PC-3 (cell line): ENCODE measurements at places on chromosomes 5 and 9. TPM values are rescaled to one million over a fixed set of nuclear protein-coding genes. Genes with fewer than 3 reads are reported as not detected.

- H3K27ac ChIP-seq, result peak overlapping the region; percentile 85
- peak; percentile 69 for DNase-seq
- peak overlapping the region; percentile 13; the same call in 1 of the 2 replicates for H3K4me3 ChIP-seq
- peaks cover 75% of the 10 kb centered on the region for H3K4me1 ChIP-seq
- H3K36me3 ChIP-seq, result peaks cover 15% of the 10 kb centered on the region; the same call in 1 of the 2 replicates
- H3K27me3 ChIP-seq, result no peaks in the 10 kb centered on the region
These were observed 26.4 kb downstream of the JADE2 start for GRCh38 chr5:134551901-134552300.

- H3K36me3 ChIP-seq, result no peaks in the 10 kb centered on the region
- H3K4me1 ChIP-seq, result no peaks in the 10 kb centered on the region
- no peak overlapping the region for H3K27ac ChIP-seq
- H3K4me3 ChIP-seq, result no peak overlapping the region
- no peaks in the 10 kb centered on the region for H3K27me3 ChIP-seq
- DNase-seq, result no peak
These were observed 208.4 kb upstream of the TBCA start for GRCh38 chr5:77984587-77984986.

DNA sequence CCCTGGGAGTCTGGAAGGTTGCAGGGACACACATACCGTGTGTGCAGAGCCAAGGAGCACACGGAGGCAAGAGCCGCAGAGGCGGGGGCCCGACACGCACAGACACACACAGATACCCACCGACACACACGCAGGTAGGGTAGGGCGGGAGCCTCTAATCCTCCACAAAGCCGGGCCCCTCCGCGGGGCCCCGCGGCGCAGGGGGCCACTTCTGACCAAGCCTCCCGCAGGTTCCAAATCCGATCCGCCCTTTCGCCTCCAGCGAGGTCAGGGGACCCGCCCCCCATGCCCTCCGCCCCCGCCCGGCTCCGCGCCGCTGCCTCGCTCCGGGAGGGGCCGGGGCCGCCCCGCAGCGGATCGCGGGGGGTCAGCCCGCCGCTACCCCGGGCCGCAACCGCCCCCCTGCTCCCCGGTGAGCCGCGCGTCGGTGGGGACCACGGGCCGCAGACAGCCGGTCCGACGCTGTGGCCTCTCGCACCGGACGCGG lies 1.4 kb upstream of the LMX1B start:
- H3K27me3 ChIP-seq, result peaks cover 35% of the 10 kb centered on the region
- no peak overlapping the region for H3K27ac ChIP-seq

DNA sequence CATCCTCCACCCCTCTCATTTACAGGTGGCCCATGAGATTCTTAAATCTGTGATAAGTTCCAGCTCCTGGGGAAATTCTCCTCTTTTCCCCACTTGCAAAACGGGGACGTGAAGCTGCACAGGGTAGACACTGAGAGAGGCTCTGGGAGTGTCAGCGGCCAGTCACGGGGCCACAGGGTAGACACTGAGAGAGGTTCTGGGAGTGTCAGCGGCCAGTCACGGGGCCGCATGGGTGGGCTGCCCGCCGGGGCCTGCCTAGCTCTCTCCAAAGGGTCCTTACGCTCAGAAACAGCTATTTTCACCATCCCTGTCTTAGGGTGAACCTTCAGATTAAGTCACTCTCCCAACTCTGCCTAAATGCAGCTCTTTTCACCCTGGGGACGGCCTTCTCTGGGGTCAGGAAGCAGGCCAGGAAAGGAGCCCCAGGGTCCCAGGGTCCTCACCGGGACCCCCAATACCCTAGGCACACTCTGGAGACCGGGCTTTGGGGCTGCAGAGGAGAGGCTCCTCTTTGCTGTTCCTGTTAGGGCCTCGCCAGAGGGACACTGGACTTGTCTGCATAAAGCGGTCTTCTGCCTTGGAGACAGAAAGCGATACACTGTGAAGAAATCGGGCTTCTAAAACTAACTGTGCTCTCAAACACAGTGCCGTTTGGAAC lies 1.5 kb downstream of the FAM78A start:
- peaks cover 9% of the 10 kb centered on the region for H3K27me3 ChIP-seq
- no peak overlapping the region for H3K4me3 ChIP-seq
- H3K4me1 ChIP-seq, result no peaks in the 10 kb centered on the region
- H3K27ac ChIP-seq, result no peak overlapping the region

GRCh38 chr5:142915813-142916424 lies 145.7 kb downstream of the ARHGAP26 start:
- peaks cover 11% of the 10 kb centered on the region; the same call in 1 of the 2 replicates for H3K4me1 ChIP-seq
- H3K4me3 ChIP-seq, result no peak overlapping the region
- peak; percentile 63 for DNase-seq
- H3K36me3 ChIP-seq, result peaks cover 7% of the 10 kb centered on the region; the same call in 1 of the 2 replicates
- H3K27me3 ChIP-seq, result no peaks in the 10 kb centered on the region

DNA sequence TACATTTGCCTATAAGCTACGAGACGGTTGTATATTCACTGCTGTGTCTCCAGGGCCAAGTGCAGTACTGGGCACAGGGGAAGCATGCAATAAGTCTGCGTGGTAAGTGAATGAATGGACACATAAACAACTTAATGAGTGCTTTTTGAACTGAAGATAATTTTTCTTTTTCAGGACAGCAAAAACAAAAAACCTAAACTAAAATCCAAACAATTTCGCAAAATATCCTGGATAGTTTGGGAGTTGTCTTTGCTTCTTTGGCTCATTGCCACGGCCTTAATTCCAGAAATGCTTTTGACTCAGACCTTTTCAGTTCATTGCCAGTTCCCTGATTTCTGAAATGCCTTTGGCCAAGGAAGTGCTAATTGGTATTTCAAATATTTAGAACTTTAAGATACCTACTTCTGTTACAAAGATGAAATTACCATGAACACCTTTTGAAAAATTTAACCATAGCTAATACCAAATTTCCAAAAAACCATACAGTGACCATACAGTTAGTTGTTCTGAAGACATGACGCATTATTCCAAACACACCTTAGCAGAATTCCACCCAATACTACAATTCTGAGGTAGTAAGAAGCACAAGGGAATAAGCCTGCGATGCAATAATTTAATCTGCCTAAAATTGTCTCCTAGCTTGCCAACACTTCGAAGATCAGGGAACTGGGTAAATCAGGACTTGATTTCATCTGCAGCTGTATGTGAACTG lies 42.8 kb downstream of the TEK start:
- H3K4me3 ChIP-seq, result no peak overlapping the region
- no peaks in the 10 kb centered on the region for H3K36me3 ChIP-seq
- H3K27ac ChIP-seq, result no peak overlapping the region
- H3K4me1 ChIP-seq, result peaks cover 6% of the 10 kb centered on the region; the same call in 1 of the 2 replicates
- peak; percentile 49 for DNase-seq

DNA sequence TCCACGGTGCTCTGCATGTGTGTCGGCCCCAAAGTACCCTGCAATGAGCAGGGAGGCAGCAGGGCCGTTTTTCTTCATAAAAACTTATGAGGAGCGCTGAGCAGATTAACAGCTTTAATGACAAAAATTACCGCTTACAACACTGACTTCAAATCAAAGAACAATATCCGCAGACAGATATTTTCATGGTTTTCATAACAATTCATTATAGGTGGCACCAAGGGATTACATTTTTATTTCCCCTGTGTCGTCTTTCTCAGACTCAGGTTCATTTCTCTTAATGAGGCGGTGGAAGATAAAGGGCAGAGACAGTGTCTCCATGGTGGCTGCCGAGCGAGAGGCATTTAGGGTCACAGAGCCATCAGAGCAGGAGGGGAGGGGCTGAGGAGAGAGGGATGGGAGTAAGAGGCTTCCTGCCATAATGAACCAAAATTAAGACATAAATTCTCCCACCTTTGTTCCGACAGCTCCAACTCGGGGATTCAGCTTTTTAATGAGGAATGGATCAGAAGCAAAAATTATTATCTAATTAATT lies 240.7 kb upstream of the CLINT1 start:
- H3K36me3 ChIP-seq, result no peaks in the 10 kb centered on the region
- H3K27me3 ChIP-seq, result peaks cover 8% of the 10 kb centered on the region; the same call in 1 of the 2 replicates
- H3K4me3 ChIP-seq, result no peak overlapping the region
- no peaks in the 10 kb centered on the region for H3K4me1 ChIP-seq
- no peak for DNase-seq

GRCh38 chr9:120878188-120879130 lies 1.5 kb upstream of the PHF19 start:
- H3K36me3 ChIP-seq, result no peaks in the 10 kb centered on the region; the same call in 1 of the 2 replicates
- H3K4me3 ChIP-seq, result peak overlapping the region; percentile 76; the same call in 1 of the 2 replicates
- H3K27ac ChIP-seq, result no peak overlapping the region
- no peak for DNase-seq

DNA sequence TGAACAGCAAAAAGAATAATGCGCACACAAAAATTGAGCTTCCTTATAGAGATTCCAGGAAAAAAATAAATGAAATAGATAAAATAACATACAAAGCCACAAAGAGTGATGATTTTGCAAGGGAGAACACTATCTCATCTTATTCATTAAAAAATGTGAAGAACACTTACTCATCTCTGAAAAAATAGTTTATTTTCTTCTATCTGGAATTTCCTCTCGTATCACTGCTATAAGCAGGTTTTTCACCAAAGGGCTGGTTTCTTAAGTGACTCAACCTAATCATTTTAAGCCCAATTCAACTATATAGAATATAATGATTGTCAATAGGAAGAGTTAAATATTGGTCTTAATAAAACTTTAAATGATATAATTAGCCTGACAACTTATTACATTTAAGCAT lies 504.9 kb downstream of the NR2F1-AS1 start:
- peaks cover 59% of the 10 kb centered on the region for H3K4me1 ChIP-seq
- no peak for DNase-seq
- H3K27ac ChIP-seq, result no peak overlapping the region
- H3K27me3 ChIP-seq, result no peaks in the 10 kb centered on the region

- peak overlapping the region; percentile 96 for H3K27ac ChIP-seq
- peak; percentile 84 for DNase-seq
- H3K4me1 ChIP-seq, result peaks cover 55% of the 10 kb centered on the region
- H3K36me3 ChIP-seq, result no peaks in the 10 kb centered on the region
- H3K4me3 ChIP-seq, result no peak overlapping the region
These were observed 71.5 kb downstream of the MRPS27 start for GRCh38 chr5:72248410-72248981.

- no peak overlapping the region for H3K4me3 ChIP-seq
- no peak overlapping the region for H3K27ac ChIP-seq
- peaks cover 33% of the 10 kb centered on the region for H3K4me1 ChIP-seq
These were observed 48.7 kb upstream of the NKD2 start for GRCh38 chr5:959581-960531.

GRCh38 chr5:108911055-108911454 lies 163.4 kb downstream of the FER start:
- H3K27me3 ChIP-seq, result no peaks in the 10 kb centered on the region
- H3K27ac ChIP-seq, result no peak overlapping the region
- no peaks in the 10 kb centered on the region for H3K4me1 ChIP-seq
- no peak for DNase-seq
- no peak overlapping the region for H3K4me3 ChIP-seq

DNA sequence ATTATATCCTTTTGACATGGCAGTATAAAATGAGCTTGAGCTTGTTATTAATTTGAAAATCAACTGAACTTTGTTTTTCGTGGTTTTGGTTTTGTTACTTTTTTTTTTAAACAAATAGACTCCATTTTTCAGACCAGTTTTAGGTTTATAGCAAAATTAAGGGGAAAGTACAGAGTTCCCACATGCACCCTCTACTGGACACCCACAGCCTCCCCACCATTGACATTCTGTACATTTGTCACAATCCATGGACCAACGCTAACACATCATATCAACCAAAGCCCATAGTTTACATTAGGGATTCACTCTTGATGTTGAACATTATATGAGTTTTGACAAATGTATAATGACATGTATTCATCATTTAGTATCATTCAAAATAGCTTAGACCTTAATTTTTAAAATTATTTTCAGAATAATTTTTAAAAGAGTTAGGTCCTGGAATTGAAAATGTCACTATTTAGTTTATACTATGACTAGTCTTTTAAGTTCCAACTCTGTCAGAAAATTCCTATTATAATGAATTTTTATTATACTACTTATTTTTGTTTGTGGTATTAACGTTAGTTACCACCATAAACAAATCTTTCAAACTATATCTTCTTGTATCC lies 35.3 kb upstream of the JMY start:
- H3K27ac ChIP-seq, result no peak overlapping the region
- no peak overlapping the region for H3K4me3 ChIP-seq
- no peaks in the 10 kb centered on the region for H3K36me3 ChIP-seq
- peaks cover 13% of the 10 kb centered on the region for H3K4me1 ChIP-seq
- H3K27me3 ChIP-seq, result no peaks in the 10 kb centered on the region
- peak; percentile 52 for DNase-seq

- H3K4me3 ChIP-seq, result peak overlapping the region; percentile 40; the same call in 1 of the 2 replicates
- DNase-seq, result peak; percentile 91
- peaks cover 47% of the 10 kb centered on the region for H3K4me1 ChIP-seq
- H3K27me3 ChIP-seq, result no peaks in the 10 kb centered on the region
- H3K36me3 ChIP-seq, result no peaks in the 10 kb centered on the region
These were observed 21.8 kb upstream of the PPP2CA start for GRCh38 chr5:134247428-134248224.

DNA sequence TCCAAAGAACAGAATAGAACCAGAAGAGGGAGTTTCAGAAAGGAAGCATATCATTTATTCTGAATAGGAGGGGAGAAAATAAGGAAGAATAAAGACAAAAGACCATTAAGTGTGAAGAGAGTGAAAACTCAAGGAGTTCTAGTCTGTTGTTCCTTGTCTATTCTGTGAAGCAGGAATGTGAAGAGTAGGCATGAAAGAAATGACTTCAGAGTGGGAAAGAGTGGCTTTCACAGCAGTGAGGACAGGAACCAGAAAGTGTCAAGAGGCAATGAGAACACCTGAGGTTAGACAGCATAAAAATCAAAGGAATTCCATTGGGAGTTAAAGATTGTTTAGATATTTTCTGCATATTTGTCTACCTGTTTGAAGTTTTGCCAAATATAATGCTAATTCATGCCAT lies 768.8 kb upstream of the GRAMD2B start:
- no peak for DNase-seq
- H3K36me3 ChIP-seq, result no peaks in the 10 kb centered on the region
- H3K4me1 ChIP-seq, result no peaks in the 10 kb centered on the region
- H3K27me3 ChIP-seq, result no peaks in the 10 kb centered on the region
- H3K4me3 ChIP-seq, result no peak overlapping the region
- H3K27ac ChIP-seq, result no peak overlapping the region

DNA sequence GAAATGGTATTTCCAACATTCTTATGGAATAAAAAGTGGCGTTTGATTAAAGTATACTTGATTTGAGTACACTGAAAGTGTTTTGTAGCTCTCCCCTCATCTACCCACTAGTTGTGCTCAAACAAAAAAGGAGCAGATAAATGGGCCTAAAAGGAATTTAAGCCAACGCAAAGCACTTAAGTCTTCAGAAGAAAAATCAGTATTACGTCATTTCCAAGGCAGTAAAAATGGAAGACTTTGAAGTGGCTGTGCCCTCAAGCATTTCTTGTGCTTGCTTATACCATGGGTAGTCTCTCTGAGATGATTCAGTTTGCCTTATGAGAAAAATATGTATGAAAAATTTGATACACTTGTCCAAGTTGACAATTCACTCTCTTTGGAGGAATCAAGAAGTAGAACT lies 279.9 kb upstream of the CD180 start:
- H3K4me1 ChIP-seq, result no peaks in the 10 kb centered on the region
- no peak overlapping the region for H3K4me3 ChIP-seq
- no peak overlapping the region for H3K27ac ChIP-seq
- no peaks in the 10 kb centered on the region for H3K36me3 ChIP-seq
- DNase-seq, result no peak

GRCh38 chr9:77731930-77732329 lies 83.8 kb upstream of the GNA14 start:
- no peak overlapping the region for H3K27ac ChIP-seq
- H3K4me3 ChIP-seq, result no peak overlapping the region
- no peaks in the 10 kb centered on the region for H3K4me1 ChIP-seq
- no peaks in the 10 kb centered on the region for H3K36me3 ChIP-seq
- DNase-seq, result no peak

The CCL27 gene
- total RNA-seq, result not detected in 2 replicates

The SHOC1 gene
- 0.18 TPM in 1 of 2 replicates, not detected in the other for total RNA-seq

The HK3 gene
- not detected in 2 replicates for total RNA-seq

The S1PR3 gene
- 8.4 and 10.0 TPM in 2 replicates for total RNA-seq

The DEPDC1B gene
- total RNA-seq, result 22.7 and 23.8 TPM in 2 replicates

The PCDHGA5 gene
- total RNA-seq, result 0.98 and 2.4 TPM in 2 replicates

The PDE6A gene
- total RNA-seq, result not detected in 2 replicates

The CD74 gene
- 0.22 and 0.52 TPM in 2 replicates for total RNA-seq

The ST8SIA4 gene
- total RNA-seq, result 0.63 and 0.91 TPM in 2 replicates

The SHC3 gene
- total RNA-seq, result 0.63 and 0.66 TPM in 2 replicates
